LHCN-M2 (cell line): ENCODE measurements at places on chromosomes 5 and 9. TPM values are rescaled to one million over a fixed set of nuclear protein-coding genes. Genes with fewer than 3 reads are reported as not detected.

The ADAMTSL1 gene
- total RNA-seq = 74.5 and 85.1 TPM in 2 replicates

The CSNK1A1 gene
- total RNA-seq = 249 and 268 TPM in 2 replicates

The SH3GL2 gene
- total RNA-seq = 0.19 TPM in 1 of 2 replicates, not detected in the other

The GARNL3 gene
- 1.2 and 1.3 TPM in 2 replicates for total RNA-seq

The CCL21 gene
- total RNA-seq = not detected in 2 replicates

The AQP7 gene
- not detected in 2 replicates for total RNA-seq

The EPB41L4B gene
- 2.1 and 2.4 TPM in 2 replicates for total RNA-seq

The PCDHA1 gene
- 0.06 TPM in 2 replicates for total RNA-seq

The THBS4 gene
- total RNA-seq = 0.11 and 0.38 TPM in 2 replicates

The MUSK gene
- total RNA-seq = 44.7 and 71.1 TPM in 2 replicates

The C5orf52 gene
- not detected in 2 replicates for total RNA-seq

The EIF4E1B gene
- not detected in 2 replicates for total RNA-seq

The DOCK2 gene
- 6.1 and 9.9 TPM in 2 replicates for total RNA-seq

The ACSL6 gene
- not detected in 2 replicates for total RNA-seq

DNA sequence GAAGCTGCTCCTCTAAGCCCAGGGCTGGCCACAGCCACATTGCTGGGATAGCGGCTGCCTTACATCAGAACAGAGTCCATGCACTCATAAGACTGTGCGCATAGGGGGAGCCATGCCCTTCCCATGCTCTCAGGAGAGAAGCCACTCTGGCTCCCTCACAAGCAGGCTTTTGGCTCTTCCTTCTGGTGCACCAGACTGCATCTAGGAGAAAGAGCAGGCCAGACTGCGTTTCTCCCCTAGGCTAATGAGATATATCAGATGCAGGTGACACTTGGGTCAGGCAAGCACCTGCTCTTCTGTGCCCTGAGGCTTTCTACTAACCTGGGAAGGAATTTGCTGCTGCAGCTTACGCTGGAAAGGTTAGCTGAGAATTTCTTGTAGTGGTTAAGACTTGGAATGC is 43.2 kb upstream of the BRINP1 start:
- no peak for DNase-seq

GRCh38 chr9:77472646-77473045 is 175.5 kb downstream of the GNA14 start:
- DNase-seq = peak; percentile 28

DNA sequence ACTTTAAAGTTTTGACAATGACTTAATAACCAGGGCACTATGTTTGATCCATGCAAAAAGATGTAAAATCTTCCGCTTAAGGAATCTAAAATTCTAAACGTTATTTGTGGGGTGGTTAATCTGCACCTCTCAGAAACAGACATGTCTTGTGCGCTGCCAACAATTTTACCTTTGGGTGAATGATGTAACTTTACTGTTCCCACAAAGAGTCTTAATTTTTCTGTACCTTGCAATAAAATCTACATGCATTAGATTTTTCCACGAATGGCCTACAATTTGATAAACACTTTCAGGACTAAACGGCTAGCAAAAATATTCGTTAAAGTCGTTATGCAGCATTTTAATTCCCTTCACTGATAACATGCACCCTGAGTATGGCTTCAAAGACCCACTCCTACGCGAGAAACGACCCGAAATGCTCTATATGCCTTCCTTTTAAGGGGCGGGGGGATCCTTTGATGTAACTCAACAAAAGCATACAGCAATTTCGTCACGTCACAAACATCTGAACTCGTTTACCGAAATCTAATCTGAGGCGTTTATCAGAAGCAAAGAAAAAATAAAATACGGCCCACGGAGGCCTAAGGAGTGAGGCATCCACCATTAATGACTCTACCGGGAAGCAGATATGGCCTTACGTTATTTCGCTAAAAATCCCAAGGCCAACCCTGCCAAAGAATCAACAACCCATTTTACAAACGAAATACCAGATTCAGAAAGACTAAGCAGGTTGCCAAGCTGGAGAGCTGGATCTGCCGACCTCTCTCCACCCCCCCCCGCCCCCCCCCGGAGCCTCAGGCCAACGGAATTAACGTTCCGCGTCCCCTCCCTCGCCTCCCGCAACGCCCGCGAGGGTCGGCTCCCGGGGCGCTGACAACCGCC is 621 bp downstream of the AK6 start:
- no peak for DNase-seq

DNA sequence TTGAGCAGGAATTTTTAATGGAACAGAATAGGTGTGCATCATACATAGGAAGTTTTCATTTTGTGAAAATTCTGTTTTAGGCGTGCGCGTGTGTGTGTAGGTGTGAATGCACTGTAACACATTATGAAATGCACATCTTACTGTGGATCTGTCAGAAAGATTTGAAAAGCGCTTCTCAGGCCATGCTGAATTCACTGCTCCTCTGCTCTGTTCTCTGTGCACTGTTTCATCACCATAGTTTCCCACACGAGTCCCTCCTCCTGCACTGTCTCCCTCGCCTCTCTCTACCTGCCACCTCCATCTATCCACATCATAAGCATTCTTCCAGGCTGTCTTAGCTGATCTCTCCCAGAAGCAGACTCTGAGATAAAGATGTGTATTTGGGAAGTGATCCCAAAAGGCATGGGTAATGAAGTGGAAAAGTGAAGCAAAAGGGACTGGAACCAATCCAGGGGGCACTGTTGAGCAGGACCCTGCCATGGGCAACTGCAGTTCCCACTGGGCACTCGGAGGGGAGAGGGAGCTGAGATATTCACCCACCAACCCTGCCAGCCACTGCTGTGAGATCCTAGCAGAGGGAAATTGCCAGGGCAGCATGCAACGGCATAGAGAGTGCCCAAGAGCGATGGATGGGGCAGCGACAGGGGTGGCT is 65.9 kb downstream of the GABBR2 start:
- DNase-seq = no peak

DNA sequence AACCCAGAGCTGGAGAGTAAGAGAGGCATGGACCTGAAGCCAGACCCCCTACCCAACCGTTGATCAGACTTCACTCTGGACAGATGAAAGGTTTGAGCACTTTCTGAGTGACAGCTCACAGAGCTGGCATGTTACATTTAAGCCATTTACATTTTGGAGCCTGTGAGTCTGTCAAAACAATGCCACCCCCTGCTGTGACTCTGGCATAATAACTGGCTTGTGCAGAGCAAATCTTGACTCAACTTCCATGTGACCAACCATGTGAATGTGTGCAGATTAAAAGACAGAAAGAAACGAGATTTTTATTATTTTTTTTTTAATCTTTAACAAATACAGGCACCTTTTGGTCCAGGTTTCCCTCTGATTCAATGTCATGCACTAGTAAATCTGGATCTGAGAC is 48.5 kb downstream of the MFAP3 start:
- DNase-seq = peak; percentile 81

DNA sequence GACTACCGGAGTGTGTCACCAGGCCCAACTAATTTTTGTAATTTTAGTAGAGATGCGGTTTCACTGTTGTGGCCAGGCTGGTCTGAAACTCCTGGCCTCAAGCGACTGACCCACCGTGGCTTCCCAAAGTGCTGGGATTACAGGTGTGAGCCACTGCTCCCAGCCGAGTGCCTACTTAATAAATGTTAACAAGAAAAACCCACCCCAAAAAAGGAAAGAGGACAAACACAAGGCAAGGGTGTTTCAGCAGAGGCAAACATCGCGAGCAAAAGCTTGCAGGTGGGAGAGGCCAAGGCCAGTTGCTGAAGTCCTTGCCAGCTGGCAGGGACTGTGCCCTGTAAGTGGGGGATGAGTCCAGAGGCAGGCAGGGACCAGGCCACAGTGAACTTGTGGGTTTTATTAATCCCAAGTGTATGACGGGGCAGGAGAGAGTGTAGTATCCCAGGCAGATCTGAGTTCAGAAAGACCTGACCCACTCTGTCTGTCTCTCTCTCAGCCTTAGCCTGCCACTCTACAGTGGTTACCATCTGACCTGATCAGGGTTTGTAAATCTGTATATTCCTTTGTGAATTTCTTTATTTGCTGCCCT is 6.4 kb upstream of the FPGS start:
- DNase-seq = peak; percentile 65

GRCh38 chr5:114243281-114243971 is 118.4 kb upstream of the KCNN2 start:
- DNase-seq = peak; percentile 7

DNA sequence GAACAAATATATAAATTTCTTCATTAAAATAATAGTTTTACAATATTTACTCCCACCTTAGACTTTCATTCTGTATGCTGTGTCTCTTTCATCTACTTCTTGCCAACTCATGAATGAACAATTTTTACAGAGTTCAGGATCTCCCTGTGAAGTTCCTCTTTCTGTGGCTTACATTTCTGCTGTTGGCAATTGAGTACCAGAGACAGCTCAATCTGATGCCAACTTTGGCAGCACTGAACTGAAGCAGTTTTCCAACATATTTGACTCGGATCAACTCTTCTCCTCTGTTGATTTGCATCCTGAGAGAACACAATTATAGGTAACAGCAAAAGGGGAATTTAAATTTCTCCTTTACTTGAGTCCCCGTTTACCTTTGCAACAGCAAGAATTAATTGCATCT is 1262.2 kb downstream of the EFNA5 start:
- no peak for DNase-seq

- no peak for DNase-seq
Observed at GRCh38 chr9:79807971-79808370, 236.2 kb downstream of the TLE4 start.

DNA sequence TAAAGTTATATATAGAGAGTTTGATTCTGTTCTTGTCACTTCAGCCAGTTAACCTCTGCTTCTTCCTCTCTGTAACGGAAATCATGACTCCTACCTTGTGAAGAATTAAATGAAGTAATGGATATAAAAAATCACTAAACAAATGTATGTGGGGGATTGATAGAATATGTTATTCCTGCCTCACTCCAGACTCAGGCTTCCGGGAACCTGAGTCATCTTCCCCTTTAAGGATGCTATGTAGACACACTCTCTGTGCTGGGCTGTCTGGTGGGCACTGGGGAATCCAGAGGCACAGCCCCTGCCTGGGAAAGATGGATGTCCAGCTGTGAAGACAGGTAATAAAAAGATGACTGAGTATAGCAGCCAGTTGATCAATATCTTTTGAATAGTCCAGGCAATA is 77.4 kb downstream of the ZNF618 start:
- DNase-seq = no peak

DNA sequence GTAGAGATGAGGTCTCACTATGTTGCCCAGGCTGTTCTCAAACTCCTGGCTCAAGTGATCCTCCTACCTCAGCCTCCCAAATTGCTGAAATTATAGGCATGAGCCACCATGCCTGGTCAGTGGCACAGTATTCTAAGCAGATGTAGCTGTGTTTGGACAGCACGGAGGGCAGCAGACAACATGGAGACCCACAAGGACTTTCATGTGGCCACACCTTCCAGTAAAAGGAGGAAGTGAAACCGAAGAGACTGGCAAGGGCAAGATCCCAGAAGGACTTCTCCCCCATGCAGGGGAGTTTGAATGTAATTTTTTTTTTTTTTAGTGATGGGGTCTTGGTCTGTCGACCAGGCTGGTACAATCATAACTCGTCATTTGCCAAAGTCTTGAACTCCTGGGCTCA is 172.2 kb downstream of the TRPM3 start:
- DNase-seq = no peak

GRCh38 chr5:115392611-115393010 is 96.2 kb upstream of the CCDC112 start:
- no peak for DNase-seq

DNA sequence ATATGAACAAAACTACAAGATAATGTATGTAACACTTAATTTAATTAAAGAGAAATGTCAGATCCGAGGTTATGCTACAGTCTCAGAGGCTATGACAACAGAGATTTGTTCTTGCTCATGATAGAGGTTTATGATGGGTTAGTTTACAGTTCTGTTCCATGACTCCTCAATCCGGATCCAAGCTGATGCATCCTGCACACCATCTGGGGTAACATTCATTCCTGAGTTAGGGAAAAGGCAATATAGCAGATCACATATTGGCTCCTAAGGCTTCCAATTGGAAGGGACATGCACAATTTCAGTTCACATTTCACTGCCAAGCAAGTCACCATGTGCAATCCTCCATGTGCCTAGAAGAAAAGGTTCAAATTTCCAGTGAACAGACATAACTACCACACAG is 40.4 kb downstream of the ABLIM3 start:
- peak; percentile 42 for DNase-seq

GRCh38 chr5:118919016-118919415 is 69.3 kb downstream of the DTWD2 start:
- no peak for DNase-seq

DNA sequence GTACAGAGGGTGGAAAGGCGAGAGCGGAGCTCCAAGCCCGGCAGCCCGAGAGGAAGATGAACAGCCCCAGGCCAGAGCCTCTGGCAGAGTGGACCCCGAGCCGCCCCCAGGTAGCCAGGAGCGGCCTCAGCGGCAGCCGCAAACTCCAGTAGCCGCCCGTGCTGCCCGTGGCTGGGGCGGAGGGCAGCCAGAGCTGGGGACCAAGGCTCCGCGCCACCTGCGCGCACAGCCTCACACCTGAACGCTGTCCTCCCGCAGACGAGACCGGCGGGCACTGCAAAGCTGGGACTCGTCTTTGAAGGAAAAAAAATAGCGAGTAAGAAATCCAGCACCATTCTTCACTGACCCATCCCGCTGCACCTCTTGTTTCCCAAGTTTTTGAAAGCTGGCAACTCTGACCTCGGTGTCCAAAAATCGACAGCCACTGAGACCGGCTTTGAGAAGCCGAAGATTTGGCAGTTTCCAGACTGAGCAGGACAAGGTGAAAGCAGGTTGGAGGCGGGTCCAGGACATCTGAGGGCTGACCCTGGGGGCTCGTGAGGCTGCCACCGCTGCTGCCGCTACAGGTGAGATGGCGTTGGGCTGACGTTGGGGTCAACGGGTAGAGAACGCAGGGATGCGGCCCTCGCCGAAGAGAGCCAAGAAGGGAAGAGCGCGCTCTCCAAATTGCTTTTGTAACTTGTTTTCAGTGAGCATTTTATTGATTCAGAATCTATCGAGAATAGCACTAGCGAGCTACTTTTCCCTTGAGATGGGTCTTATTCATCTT is at the start of gene PTGER4:
TSS of gene PTGER4 (plus strand) at position 3 of the 769 bp plus-strand sequence. CDS start 1,079 bp downstream, outside the sequence.
- no peak for DNase-seq

- DNase-seq = no peak
Observed at GRCh38 chr5:160427607-160428006, 6.0 kb downstream of the PTTG1 start.

GRCh38 chr5:138900281-138900965 is 25.3 kb upstream of the LRRTM2 start:
- DNase-seq = peak; percentile 58

- DNase-seq = peak; percentile 50
Observed at GRCh38 chr9:132141948-132142594, 19.8 kb upstream of the NTNG2 start.
